ENCODE measurements at places on chromosomes 3 and 15. TPM values are rescaled to one million over a fixed set of nuclear protein-coding genes. Genes with fewer than 3 reads are reported as not detected.
A peak's percentile ranks its signal among the peaks of the same experiment; 100 is the strongest.

LEO1 gene
- 30.1 TPM for total RNA-seq

GRCh38 chr3:32258869-32259268 lies 20.4 kb downstream of the CMTM8 start:
- H3K4me1 ChIP-seq, result no peaks in the 10 kb centered on the region
- H3K27me3 ChIP-seq, result no peaks in the 10 kb centered on the region
- no peaks in the 10 kb centered on the region for H3K36me3 ChIP-seq

DNA sequence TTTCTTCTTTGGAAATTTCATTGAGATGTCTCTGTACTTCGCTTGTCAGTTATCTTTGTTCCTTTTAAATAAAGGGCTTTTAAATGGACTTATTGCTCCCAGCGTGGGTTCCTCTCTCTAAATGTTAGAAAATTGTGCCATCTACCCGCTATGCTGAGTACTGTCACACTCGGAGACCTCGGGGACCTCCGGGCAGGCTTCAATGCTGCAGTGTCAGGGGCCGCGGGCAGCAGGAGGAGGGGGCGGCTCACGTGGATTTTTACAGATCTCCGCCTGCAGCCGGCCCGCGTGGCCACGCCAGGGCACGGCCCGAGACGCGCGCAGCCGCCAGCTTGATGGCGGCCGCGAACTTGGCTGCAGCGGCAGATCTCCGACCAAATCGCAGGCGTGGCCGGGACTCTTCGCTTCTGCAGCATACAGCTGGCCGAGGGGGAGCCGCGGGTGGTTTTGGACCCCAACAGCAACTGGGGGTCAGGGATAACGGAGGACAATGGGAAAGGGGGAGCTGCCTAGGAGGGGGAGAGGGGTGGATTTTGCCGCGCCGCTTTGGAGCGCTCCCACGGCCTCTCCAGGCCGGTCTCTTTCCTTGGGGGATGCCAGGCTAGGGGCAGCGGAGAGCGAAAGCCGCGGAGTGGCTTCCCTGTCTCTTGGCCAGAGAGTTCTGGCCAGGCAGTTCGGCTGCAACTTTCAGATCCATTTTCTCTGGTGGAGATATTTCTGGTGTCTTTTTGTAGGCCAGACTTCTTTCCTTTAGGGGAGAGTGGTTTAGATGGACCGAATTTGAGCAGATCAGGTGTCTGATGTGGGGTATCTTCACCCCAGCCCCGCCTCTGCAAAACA lies 15.3 kb downstream of the NR2F2 start:
- peak overlapping the region; percentile 55 for H3K4me3 ChIP-seq
- peaks cover 67% of the 10 kb centered on the region for H3K4me1 ChIP-seq
- H3K36me3 ChIP-seq, result no peaks in the 10 kb centered on the region
- H3K27ac ChIP-seq, result peak overlapping the region; percentile 90

GPR149 gene
- total RNA-seq, result not detected

DNA sequence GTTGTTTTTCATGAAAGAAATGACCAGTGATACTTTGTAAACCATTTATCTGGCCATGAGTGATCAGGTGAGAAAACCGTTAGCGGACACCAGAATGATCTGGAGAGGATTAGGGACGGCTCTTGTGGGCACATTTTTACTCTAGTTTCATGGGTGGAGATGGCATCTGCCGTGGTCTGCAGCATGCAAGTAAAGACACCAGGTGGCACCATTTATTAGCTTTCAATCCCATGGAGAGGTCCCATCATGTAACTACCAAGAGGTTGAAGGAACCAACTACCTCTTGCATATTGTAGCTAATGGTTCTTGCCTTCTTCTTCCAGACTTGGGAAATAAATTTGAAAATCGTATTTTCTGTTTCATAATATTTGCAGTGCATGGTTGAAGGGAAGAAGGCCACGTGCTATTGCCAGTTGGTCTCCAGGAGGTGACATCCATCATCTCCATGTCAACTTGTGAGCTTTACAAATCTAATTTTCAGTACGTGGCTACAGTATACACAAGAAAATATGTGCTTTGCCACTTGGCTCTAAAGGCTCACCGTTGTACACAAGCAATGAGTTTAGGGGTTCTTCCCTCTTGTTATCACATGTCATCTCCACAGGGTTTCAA lies 1.5 kb upstream of the MAPKBP1 start:
- H3K4me1 ChIP-seq, result peaks cover 35% of the 10 kb centered on the region
- no peaks in the 10 kb centered on the region for H3K27me3 ChIP-seq
- H3K36me3 ChIP-seq, result no peaks in the 10 kb centered on the region
- no peak overlapping the region for H3K4me3 ChIP-seq
- H3K27ac ChIP-seq, result peak overlapping the region; percentile 93
- DNase-seq, result no peak

DNA sequence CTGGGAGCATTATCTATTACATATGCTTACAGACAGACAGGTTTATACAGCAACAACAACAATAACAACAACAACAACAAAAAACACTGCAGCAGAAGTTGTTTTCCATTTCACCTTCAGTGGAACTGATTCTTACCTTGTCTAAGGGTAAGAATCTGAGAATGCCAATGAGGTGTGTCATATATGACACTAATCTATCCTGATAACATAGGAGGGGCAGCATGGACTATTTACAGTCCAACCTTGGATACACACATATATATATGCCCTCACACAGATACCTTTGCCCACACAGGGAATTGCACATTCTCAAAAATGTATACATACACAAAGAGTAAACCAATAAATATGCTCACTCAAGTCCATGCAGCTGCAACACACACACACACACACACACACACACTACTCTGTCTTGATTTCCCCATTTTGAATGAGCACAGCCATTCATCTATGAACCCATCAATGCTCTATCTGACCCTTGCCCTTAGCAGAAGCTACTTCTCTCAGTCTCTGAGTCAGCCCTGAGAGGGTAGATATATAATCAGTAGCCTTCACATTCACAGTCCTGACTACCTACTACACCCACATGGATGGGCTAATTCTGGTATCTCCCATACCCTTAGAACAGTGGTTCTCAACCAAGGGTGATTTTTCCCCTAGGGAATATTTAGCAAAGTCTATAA lies 9.7 kb upstream of the TRANK1 start:
- no peak overlapping the region for H3K27ac ChIP-seq
- H3K4me1 ChIP-seq, result no peaks in the 10 kb centered on the region

DNA sequence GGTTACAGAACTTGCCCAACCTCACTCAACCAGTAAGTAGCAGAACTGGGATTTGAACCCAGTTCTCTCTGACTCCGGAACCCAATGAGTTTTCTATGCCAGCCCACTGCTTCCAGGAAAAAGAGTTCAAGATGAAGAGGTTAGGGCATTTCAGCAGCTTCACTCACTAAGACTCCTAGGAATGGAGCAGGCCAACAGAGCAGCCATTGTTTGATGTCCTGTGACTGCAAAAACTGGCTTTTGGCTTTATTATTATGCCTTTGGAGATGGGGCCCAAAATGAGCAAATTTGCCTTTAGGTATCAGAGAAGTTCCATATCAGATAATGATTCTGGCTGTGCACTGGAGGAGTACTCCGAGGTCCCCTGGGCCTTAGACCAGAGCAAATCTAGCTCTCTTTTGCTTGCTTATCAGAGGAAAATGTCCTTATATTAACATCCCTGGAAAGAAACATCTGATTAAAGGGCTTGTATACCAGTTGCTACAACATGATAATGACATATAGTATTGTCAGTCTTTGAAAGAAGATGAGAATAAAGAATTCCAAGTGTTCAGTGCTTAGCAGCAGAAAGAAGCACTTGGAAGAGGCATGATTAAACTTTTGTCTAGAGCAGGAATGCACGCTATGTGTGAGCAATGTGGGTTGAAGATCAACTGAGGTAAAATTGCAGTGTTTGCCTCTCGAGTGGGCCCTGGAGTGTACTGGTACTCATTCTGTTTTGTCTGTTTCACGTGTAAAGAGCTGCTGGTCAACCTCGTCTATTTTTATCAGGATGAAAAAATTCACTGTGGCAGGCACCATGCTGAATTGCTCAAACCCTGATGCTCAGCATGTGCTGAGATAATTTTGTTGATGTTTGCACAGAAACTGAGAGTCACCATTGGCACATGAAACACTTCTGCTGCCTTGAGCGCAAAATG lies 21.8 kb upstream of the KLHL24 start:
- DNase-seq, result no peak
- H3K4me3 ChIP-seq, result no peak overlapping the region
- no peak overlapping the region for H3K27ac ChIP-seq
- no peaks in the 10 kb centered on the region for H3K36me3 ChIP-seq
- H3K27me3 ChIP-seq, result peaks cover 2% of the 10 kb centered on the region

Data from Panc1 (cell line).